ENCODE measurements at places on chromosomes 4 and X. TPM values are rescaled to one million over a fixed set of nuclear protein-coding genes. Genes with fewer than 3 reads are reported as not detected.
A peak's percentile ranks its signal among the peaks of the same experiment; 100 is the strongest.

The PAGE5 gene
- not detected for total RNA-seq

DNA sequence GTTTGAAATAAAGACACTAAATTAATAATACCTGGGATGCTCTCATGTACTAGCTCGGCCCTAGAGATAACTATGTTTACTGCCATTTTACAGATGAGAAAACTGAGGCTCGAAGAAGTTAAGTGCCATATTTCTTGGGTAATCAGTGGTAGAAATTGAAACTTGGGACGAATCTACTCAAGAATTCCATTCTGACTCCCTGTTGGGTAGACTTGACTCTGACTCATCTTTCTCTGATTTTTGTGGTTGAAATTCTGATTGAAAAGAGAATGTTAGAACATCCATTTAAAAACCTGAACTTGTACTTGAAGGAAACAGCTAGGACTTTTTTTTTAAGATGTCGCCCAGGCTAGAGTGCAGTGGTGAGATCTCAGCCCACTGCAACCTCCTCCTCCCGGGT is 50.1 kb upstream of the NSUN7 start:
- DNase-seq = no peak

GRCh38 chr4:60617731-60618130 is 582.4 kb upstream of the ADGRL3 start:
- no peak for DNase-seq

GRCh38 chrX:106898462-106898861 is 4.7 kb downstream of the RIPPLY1 start:
- no peak for DNase-seq

- DNase-seq = peak; percentile 23
Observed at GRCh38 chr4:5141802-5142201, 90.5 kb downstream of the STK32B start.

DNA sequence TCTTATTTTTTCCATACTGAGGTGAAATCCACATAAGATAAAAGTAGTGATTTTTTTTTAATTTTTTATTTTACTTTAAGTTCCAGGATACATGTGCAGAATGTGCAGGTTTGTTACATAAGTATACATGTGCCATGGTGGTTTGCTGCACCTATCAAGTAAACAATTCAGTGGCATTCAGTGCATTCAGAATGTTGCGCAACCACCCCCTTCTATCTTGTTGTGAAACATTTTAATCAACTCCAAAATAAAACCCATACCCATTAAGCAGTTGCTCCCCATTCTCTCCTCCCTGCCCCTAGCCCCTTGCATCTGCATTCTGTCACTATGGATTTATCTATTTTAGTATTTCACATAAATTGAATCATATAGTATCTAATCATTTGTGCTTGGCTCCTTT is 121.2 kb downstream of the KLHL13 start:
- DNase-seq = no peak

The GABRG1 gene
- total RNA-seq = not detected

The JCHAIN gene
- not detected for total RNA-seq

- DNase-seq = no peak
Observed at GRCh38 chrX:10367406-10367805, 210.6 kb downstream of the CLCN4 start.

- peak; percentile 91 for DNase-seq
Observed at GRCh38 chrX:48631376-48632090, 34.2 kb downstream of the WDR13 start.

GRCh38 chrX:29487214-29487613 is 728.1 kb upstream of the MAGEB2 start:
- DNase-seq = no peak

GRCh38 chrX:152138388-152138784 is at the start of gene MAGEA10:
TSS of gene MAGEA10 (minus strand) at chrX:152138577. CDS start at chrX:152135620, 2,957 bp downstream.
- no peak for DNase-seq

DNA sequence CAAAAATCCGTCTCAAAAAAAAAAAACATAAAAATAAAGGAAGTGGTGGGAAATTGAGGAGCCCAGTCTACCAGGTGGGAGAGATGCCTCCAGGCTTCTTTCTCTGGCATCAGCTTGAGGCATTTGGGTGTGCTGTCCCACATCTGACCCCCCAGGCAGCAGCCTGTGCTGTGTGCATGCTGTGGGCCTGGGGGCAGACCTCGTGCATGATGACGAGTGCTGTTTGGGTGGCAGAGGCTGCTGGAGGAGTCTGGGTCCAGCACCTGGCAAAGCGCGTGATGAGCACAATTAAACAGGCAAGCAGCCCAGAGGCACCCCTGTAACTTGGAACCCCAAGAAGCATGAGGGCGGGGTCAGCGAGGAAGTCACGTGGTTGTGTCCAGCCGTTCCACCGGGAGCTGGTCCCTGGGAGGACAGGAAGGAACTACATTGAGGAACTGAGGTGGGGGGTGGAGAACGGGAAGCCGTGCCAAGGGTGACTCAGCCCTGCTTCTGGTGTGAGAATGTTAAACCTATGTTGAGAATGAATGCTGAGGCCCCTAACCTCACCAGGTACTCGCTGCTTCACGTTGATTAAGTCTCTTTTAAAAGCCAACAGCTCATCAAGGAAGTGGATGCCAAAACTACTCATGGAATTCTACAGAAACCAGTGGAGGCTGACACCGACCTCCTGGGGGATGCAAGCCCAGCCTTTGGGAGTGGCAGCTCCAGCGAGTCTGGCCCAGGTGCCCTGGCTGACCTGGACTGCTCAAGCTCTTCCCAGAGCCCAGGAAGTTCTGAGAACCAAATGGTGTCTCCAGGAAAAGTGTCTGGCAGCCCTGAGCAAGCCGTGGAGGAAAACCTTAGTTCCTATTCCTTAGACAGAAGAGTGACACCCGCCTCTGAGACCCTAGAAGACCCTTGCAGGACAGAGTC is 6.1 kb downstream of the TACC3 start:
- DNase-seq = no peak

DNA sequence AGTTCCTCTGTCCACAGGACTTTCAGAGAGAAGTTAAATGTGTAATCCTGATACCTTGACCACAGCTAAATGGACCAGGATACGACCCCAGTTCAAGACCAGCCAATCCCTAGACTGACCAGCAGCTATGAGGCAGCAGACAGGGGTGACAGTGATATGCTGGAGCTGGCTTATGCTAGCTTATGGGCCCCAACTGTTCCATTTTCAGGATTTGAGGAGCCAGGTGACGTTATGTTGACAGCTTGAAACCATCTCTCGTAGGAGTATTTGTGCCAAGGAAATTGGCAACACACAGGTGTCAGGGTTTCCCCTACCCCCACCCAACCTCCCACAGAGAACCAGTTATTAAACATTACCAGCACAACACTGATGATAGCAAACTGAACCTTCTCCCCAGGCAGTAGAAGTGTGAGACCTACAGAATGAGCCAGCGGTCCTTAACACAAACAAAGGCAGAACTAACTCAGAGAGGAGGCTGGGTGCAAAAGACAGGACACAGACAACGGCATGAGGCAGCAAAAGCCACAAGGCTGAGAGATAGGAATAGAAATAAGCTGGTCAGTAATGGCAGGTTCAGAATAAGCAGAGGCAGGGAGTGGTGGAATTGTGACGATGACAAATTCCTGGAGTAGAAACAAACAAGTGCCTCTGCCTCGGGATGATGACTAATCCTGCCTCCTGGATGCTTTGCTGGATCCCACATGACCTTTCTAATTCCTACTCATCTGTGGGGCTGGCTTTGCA is 85.6 kb upstream of the CPEB2 start:
- no peak for DNase-seq

The ZNF732 gene
- total RNA-seq = 0.31 TPM
